ENCODE measurements at places on chromosomes 1 and 21.
A peak's percentile ranks its signal among the peaks of the same experiment; 100 is the strongest.

DNA sequence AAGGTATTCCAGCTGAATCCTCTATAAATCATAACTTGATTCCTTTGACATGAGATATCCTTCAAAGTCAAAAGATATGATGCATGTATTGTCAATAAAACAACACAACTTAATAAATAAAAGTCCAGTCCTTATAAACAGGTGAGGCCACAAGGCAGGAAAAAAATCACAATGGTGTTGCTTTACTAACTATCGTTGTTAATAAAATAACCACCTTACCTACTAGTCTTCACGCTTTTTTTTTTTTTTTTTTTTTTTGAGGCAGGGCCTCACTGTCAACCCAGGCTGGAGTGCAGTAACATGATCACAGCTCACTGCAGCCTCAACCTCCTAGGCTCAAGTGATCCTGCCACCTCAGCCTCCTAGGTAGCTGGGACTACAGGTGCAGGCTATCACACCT, at the start of gene TMEM81:
TMEM81 (minus strand) TSS at position 101 of the 400 bp plus-strand sequence. CDS start 140 bp downstream, outside the sequence.
- no peak for DNase-seq

- no peak for DNase-seq
These were observed 21.1 kb downstream of the GLUL start for GRCh38 chr1:182370532-182370931.

DNA sequence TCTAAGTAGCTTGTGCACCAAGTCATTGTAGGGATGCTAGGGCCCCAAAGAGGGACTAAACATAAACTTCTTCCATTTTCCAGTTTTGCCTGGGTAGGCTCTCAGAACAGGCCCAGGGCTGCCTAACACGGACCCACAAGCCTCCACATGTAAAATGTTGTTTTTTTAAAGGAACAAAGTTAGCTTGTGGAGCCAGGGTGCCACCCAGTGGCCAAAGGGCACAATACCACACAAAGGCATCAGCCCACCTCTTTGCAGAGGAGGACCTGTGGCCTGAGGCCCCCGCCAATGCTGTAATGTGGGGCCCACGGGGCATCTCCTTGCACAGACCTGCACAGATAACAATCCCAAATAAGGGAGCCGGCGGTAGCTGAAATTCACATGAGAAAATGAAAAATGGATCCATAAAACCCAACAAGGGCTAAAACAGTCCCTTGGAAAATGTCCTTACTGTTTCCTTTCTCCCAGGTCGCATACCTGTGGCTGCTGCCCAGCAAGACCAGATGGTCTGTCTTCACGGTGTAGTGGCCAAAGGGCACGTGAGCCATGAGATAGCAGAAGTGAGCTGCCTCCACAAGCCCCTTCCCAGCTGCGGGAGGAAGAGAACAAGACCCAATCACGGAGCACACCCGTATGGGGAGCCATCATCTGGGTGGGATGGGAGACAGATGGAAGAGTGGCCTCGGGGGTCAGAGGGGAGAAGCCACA, 23.8 kb downstream of the SEC16B start:
- no peak for DNase-seq

GRCh38 chr1:10664251-10664650, 132.2 kb downstream of the CASZ1 start:
- no peak for DNase-seq

DNA sequence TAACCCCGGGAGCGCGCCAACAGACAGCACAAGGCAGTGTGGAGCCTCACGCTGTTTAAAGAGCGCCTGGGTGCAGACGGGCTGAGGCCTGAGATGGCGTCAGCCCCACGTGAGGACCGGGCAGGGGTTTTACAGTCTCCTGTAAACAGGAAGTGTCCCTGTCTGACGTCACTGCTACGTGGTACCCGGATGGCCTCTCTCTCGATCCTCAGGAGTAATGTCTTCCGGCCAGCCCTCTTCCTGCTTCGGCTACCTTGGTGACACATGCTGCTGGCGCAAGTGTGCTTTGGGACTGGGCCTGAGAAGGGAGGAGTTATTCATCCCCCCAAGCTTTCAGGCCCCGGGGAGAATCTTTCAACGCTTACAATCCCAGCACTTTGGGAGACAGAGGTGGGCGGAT, 41.2 kb downstream of the CNST start:
- no peak for DNase-seq

GRCh38 chr21:36147911-36148310, 8.7 kb upstream of the DOP1B start:
- no peak for DNase-seq

DNA sequence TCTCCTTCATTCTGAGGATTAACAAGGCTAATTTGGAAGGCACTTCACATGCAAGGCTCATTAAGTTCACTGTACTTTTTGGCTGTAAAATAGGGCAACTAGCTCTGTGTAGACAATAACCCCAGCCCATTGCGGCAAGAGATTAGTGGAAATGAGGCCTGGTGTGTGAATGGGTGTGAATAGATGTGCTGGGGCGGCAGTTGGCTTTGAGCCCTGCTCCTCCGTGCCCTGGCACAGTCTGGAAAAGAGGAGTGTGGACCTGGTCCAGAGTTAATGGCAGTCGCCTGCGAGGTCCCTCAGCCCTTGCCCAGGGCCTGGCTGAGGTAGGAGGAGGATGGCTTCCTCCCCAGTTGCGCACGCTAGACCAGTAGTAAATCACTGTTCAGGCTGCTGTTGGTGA, 4.8 kb downstream of the KISS1 start:
- no peak for DNase-seq

- no peak for DNase-seq
These were observed 38.6 kb downstream of the BRINP2 start for GRCh38 chr1:177209357-177209756.

DNA sequence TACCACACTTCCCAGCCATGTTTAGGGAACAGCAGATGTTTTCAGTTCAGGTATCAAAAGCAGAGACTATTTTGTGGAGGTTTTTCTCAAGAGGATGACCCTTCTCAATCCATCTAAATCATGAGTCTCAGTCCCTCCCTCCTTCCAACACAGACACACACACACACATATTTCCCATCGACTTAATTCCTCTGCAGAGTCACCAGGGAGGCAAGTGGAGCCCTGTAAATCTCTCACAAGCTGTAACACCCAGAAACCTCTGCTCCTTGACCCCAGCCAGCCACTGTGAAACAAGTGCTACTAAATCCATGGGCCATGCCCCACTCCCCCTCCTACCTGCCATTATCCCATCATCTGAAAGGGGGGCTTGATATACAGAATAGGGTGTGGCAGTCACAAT, 10.6 kb upstream of the KCND3 start:
- DNase-seq = no peak

DNA sequence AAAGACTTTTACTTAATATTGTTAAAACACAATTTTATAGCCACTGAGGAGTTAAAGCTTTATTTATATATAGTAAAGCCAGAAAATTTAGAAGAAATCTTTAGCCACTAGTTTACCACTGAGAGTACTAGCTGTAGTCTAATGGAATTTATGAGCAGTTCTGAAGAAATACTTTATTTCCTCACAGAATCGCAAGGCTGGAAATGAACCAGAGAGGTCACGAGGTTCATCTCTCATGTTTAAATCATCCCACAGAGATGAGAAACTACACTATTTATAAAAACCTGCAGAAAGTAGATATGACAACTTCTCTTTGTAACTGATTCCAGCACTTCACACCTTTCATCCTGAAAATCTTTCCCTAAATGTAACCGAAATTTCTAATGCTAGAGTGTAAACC, 26.0 kb downstream of the ADGRL4 start:
- no peak for DNase-seq

DNA sequence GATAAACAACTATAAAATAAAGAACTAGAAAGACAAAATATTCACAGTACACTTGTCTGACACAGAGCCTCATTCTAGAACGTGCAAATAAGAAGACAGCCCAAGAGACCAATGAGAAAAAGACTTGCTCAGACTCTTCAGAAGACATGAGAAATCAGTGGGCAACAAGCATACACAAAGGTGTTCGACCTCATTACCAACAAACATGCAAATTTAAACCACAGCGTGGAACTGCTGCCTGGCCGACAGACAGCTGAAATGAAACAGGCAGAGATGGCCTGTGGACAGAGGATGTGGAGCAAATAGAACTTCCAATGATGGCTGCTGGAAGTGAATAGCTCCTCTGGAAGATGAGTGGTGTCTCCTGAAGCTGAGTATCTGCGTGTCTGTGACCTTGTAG, 22.4 kb upstream of the COL6A1 start:
- DNase-seq = no peak

DNA sequence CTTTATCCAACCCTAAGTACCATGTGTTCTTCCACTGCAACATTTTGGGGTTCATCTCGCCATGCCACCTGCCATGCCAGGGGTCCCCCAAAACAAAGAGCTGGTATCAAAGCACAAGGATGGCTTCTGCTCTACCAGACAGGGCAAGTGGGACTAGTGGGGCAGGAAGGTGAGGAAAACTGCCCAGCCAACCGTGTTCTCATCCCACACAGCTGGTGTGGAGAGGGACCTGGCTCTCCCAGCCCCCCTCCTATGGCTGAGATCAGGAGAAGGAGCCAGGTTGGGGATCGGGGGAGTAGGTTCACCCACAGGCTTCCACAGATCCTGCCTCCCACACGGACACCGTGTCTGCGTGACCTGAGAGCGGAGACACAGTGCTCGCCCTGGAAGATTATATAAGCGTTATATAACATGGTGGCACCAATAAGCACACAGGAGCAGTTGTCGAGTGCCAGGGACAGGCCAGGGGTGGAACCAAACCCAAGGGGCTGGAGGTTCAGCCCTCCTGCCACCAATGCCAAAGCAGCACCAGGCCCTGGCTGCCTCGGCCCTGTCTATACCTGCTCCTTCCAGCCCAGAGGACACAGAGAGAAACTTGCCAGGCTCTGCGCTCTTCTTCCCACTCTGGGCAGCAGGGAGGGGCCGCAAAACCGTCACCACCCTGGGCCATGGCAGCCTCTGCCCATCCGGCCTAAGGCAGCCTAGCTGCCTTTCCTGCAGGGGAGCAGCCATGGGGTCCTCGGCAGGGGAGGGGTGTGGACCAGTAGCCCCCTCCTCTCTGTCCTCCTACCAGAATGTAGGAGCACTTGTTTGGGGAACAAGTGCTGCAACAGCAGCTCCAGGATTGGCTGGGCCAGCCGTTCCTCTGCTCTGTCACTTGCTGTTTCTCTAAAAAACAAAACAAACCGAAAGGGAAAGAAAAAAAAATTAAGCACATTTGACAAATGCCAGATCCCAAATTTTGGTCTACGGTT, 43.5 kb downstream of the CD34 start:
- DNase-seq = peak; percentile 73

GRCh38 chr1:24931468-24932231, 1.6 kb upstream of the RUNX3 start:
- DNase-seq = no peak

- no peak for DNase-seq
These were observed 675.5 kb upstream of the CXADR start for GRCh38 chr21:16837321-16837720.

- DNase-seq = no peak
These were observed 5.2 kb downstream of the DIO1 start for GRCh38 chr1:53899206-53899628.

GRCh38 chr1:93822730-93823425, 56.1 kb downstream of the DNTTIP2 start:
- no peak for DNase-seq

GRCh38 chr1:180898441-180899219, 14.1 kb upstream of the KIAA1614 start:
- DNase-seq = no peak

DNA sequence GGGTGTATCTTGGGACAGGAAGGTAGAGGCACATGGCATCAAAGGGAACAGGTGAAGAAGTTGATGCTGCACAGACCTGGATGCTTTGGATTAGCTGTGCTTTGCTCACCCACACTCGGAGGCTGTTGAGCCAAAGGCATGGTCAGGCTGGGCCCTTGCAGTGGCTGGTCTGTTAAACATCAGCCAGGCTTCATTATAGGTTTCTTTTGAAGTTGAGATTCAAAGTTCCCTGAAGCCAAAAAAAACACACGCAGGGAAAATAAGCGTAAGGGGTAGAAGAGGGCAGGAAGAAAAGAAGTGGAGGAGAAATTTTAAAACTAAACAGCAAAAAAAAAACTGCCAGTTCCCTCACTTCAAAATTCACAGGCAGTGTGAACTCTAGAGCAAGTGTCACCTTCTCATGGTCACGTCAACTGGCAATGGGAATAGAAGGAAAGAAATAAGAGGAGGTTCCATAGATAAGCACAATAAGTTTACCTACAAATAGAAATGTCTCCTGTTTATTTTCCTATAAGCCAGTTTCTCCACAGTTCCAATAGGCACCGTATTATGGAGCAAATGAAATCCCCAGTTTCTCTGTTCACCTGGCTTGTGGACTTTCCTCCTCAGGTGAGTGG, 139.5 kb downstream of the PAPPA2 start:
- no peak for DNase-seq

- DNase-seq = no peak
These were observed 56.3 kb downstream of the DDR2 start for GRCh38 chr1:162688521-162688920.

DNA sequence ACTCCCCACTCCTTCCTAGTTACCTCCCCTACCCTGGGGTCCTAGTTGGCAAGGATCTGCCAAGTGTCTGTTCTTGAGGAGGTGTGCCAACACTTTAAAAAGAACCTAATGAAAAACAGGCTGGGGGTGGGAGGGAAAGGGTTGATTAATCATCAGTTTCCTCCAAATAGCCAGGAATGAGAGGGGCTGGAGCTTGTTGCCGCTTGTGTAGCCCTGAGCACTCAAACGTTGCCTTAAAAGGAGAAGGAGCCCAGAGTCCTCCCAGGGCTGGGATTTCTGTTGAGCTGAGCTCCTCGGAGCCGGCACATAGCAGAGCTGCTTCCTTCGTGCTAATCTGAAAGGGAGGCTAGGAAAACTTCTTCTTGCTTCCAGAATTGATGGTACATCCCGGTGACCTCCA, 15.9 kb downstream of the SHISA4 start:
- no peak for DNase-seq

GRCh38 chr1:119007339-119007669, 19.2 kb upstream of the TBX15 start:
- no peak for DNase-seq

DNA sequence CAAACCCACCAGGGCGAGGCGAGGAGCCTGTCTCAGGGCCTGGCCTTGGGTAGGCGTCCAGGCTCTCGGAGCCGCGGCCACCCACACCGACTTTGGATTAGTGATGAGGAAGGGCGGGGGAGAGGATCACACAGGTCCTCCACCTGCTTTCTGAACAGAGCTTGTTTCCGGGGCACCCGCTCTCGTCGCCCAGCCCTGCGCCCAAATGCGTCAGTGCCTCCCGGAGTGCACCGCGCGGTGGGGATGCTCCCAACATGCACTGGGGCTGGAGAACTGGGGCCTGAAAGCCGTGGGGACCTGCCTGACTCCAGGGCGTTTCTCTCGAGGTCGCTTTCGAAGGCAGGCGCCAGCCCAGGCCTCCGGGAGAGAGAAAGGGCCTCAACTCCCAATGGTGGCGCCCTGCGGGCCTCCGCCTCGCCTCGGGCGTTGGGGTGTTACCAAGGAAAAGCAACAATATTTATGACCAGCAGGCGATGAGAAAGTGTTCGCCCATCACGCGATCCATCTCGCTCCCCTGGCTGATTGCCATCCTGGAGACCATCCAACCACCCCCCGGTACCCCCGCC, 8.9 kb upstream of the LHX8 start:
- DNase-seq = no peak
